Prostate gland (tissue), 2 donors: ENCODE measurements at places on chromosomes 7 and 10.

- DNase-seq = no peak
- no peaks in the 10 kb centered on the region for H3K4me1 ChIP-seq
- no peak overlapping the region for H3K4me3 ChIP-seq
- H3K27ac ChIP-seq = no peak overlapping the region
- H3K36me3 ChIP-seq = no peaks in the 10 kb centered on the region
Observed at GRCh38 chr7:11430841-11431240, 401.2 kb downstream of the THSD7A start.

GRCh38 chr10:49596836-49597235, 13.3 kb upstream of the SLC18A3 start:
- no peaks in the 10 kb centered on the region for H3K36me3 ChIP-seq
- H3K4me1 ChIP-seq = no peaks in the 10 kb centered on the region
- no peak for DNase-seq
- H3K27ac ChIP-seq = no peak overlapping the region
- no peaks in the 10 kb centered on the region for H3K27me3 ChIP-seq
- H3K4me3 ChIP-seq = no peak overlapping the region

DNA sequence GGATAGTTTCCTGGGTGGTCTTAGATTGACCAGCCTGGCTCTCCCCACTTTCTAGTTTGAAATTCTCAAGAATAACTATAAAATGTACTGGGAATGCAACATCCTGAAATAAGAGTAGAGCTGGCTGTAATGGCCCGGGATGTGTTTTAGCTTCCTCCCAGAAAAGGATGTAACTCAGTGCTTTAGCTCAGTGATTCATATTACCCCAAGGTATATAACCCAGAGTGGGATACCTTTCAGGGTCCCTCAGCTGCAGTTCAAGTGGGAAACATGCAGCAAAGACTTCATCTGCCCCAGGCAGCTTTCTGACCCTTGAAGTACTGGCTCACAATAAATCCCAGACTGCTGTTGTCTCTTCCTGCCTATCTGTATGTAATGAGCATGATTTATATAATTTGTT, 666.7 kb upstream of the KCND2 start:
- no peaks in the 10 kb centered on the region for H3K36me3 ChIP-seq
- DNase-seq = no peak

DNA sequence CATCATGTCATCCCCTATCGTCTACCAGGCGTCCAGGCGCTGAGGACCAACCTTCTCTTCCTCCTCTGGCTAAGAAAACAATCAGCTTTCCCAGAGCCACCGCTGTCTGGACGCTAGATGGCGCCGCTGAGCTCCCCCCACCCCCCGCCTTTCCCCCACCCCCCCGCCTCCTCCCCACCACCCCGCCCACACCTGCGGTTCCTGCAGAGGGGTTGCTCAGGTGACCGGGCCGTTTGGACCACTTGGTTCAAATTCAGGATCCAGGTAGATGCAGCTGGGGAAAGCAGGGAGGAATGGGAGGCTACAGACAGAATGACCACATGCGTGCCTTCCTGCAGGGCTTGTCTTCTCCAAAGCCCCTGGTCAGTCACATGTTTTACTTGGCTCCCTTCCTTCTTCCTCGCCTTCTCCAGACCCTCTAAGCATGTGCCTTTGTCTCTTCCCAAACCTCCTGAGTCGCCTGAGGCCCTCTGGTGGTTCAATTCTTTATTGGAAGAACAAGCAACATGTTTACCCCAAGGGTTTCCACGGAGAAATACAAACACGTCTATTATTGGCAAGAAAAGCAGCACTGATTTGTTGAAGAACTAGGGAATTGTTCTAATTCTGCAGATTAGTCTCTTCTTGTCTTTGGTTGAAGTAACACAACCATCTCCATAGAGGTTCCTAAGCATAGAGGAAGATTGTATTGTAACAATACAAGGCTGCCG, 24.7 kb downstream of the AOC1 start:
- no peak overlapping the region for H3K4me3 ChIP-seq
- H3K4me1 ChIP-seq = no peaks in the 10 kb centered on the region
- no peak overlapping the region for H3K27ac ChIP-seq
- peak; percentile 32 for DNase-seq
- H3K27me3 ChIP-seq = no peaks in the 10 kb centered on the region
- H3K36me3 ChIP-seq = no peaks in the 10 kb centered on the region

- no peaks in the 10 kb centered on the region for H3K4me1 ChIP-seq
- DNase-seq = no peak
- no peaks in the 10 kb centered on the region for H3K36me3 ChIP-seq
- H3K27me3 ChIP-seq = no peaks in the 10 kb centered on the region
- H3K4me3 ChIP-seq = no peak overlapping the region
Observed at GRCh38 chr10:2852574-2853323, 214.6 kb upstream of the PFKP start.

GRCh38 chr7:41326616-41327015, 376.3 kb downstream of the INHBA start:
- H3K27me3 ChIP-seq = no peaks in the 10 kb centered on the region
- H3K4me1 ChIP-seq = no peaks in the 10 kb centered on the region
- H3K36me3 ChIP-seq = no peaks in the 10 kb centered on the region
- DNase-seq = no peak
- H3K27ac ChIP-seq = no peak overlapping the region

GRCh38 chr10:924524-924859, 7.0 kb downstream of the LARP4B start:
- no peak overlapping the region for H3K4me3 ChIP-seq
- peaks cover 9% of the 10 kb centered on the region for H3K4me1 ChIP-seq
- no peaks in the 10 kb centered on the region for H3K27me3 ChIP-seq
- no peaks in the 10 kb centered on the region for H3K36me3 ChIP-seq
- H3K27ac ChIP-seq = no peak overlapping the region
- DNase-seq = no peak

DNA sequence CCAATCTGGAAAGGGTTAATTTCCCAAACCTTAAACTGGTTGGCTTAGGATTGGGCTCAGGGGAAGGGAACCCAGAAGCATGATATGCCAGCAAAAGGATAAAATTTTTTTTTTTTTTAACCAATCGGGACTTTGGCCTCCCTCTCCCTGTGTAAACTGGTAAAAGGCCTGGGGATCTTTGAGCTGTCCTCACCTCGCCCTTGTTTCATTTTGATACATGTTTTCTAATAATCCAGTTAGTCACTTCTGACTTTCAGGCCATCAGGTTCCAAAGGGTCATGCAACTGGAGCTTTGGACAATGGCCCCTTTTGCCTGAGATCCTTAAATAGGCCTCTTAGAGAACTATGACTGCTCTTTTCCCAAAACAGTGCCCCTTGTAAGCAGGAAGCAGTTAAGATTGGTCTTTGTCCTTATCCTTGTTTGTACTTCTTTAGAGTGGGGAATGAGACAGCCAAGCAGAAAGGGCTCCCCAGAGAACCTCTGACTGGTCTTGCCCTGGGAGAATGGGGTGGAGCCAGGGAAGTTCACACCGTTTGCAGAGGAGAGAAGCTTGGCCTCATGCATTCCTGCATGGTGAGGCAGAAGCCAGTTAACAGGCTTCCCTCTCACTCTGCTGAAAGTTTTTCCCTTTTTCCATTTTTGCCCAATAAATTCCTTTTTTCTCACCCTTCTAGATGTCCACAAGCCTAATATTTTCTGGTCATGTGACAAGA, 424.2 kb upstream of the CNTNAP2 start:
- no peaks in the 10 kb centered on the region for H3K4me1 ChIP-seq
- no peak overlapping the region for H3K27ac ChIP-seq
- no peak for DNase-seq
- no peaks in the 10 kb centered on the region for H3K36me3 ChIP-seq
- no peaks in the 10 kb centered on the region for H3K27me3 ChIP-seq

DNA sequence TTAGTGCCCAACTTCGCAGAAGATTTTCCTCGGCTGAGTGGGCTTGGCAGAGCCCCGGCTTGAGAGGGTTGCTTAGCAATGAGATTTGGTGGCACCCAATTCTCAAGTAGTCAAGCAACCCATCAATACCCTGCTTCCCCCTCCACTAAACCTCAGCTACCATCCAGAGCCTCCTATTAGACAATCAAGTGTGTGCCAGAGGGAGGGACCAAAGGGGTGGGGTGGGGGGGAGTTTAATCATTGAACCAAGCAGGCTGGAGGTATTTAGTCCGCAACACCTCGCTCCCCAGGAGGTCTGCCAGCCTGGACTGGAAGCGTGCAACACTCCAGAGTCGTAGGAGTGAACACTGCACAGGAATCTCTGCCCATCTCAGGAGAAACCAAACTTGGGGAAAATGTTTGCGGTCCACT, at the start of gene HKDC1:
Gene HKDC1 (plus strand): TSS at position 292 of the 411 bp plus-strand sequence. CDS start 104 bp downstream, at position 396.
- H3K27me3 ChIP-seq = no peaks in the 10 kb centered on the region
- no peak within 1 kb of the TSS for H3K4me3 ChIP-seq
- no peak for DNase-seq
- H3K4me1 ChIP-seq = no peaks in the 10 kb centered on the region
- no peaks in the 10 kb centered on the region for H3K36me3 ChIP-seq
- no peak within 1 kb of the TSS for H3K27ac ChIP-seq

DNA sequence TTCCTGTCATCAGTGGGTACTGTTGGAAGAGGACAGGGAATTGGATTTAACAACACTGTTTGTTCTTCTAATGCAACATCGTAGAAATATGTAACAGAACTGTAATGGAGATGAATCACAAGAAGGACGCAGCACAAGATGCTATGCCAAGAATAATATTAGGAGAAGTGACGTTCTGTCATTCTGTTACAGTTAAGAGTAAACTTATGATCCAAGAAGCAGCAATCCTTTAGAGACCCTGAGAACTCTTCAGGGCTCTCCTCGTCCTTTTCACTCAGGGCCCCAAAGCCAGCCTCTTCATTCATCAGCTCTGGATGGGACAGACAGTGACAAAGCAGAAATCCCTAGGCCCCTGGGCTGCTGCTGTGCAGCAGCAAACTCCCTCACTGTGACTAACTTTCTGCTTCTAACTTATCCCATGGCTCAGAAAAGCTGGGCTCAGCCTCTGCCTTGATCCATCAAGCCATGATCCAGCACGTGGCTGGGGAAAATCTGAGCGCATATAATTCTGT, 8.7 kb upstream of the IL6 start:
- H3K4me3 ChIP-seq = no peak overlapping the region
- no peaks in the 10 kb centered on the region for H3K27me3 ChIP-seq
- no peaks in the 10 kb centered on the region for H3K4me1 ChIP-seq
- DNase-seq = no peak
- no peak overlapping the region for H3K27ac ChIP-seq
- H3K36me3 ChIP-seq = no peaks in the 10 kb centered on the region

DNA sequence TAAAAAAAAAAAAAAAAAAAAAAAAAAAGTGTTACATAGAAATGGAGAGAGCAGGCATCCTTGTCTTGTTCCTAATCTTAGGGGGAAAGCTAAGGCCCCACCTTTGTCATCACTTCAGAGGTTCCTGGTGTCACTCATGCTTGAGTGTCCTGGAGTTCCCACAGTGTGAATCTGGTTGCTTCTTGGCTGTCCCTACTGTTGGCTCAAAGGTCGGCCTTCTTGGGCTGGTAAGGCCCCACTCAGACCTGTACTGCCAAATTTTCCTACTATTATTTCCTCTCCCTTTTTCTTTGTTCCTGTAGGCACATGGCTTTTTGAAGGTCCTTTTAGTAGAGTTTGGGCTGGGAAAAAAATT, 21.5 kb downstream of the OPTN start:
- DNase-seq = no peak
- H3K4me3 ChIP-seq = no peak overlapping the region
- no peaks in the 10 kb centered on the region for H3K36me3 ChIP-seq
- H3K27me3 ChIP-seq = no peaks in the 10 kb centered on the region

- DNase-seq = no peak
- no peaks in the 10 kb centered on the region for H3K27me3 ChIP-seq
- H3K4me1 ChIP-seq = peaks cover 4% of the 10 kb centered on the region
Observed at GRCh38 chr10:102665904-102666509, 21.7 kb downstream of the TRIM8 start.

DNA sequence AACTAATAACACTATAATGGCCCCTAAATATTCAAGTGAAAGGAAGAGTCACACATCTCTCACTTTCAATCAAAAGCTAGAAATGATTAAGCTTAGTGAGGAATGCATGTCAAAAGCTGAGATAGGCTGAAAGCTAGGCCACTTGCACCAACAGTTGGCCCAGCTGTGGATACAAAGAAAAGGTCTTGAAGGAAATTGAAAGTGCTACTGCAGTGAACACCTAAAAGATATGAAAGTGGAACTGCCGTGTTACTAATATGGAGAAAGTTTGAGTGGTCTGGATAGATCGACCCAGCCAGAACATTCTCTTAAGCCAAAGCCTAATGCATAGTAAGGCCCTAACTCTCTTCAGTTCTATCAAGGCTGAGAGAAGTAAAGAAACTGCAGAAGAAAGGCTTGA, 12.1 kb upstream of the SNX13 start:
- DNase-seq = no peak
- no peaks in the 10 kb centered on the region for H3K27me3 ChIP-seq
- H3K36me3 ChIP-seq = no peaks in the 10 kb centered on the region

DNA sequence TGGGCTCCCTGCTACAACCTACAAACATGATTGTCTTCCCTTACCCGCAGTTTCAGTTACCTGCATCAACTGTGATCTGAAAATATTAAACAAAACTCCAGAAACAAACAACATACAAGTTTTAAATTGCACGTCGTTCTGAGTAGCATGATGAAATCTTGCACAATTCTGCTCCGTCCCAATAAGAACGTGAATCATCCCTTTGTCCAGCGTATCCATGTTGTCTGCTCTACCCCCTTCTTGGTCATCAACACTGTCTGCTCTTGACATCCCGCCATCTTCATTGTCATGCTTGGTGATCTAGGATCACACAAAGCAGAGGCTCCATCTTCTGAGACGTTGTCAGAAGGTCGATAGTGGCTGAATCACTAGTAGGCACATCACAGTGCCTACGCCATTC, 53.9 kb downstream of the ACADSB start:
- H3K27me3 ChIP-seq = no peaks in the 10 kb centered on the region
- no peaks in the 10 kb centered on the region for H3K36me3 ChIP-seq
- H3K4me3 ChIP-seq = no peak overlapping the region
- H3K27ac ChIP-seq = no peak overlapping the region
- no peaks in the 10 kb centered on the region for H3K4me1 ChIP-seq

DNA sequence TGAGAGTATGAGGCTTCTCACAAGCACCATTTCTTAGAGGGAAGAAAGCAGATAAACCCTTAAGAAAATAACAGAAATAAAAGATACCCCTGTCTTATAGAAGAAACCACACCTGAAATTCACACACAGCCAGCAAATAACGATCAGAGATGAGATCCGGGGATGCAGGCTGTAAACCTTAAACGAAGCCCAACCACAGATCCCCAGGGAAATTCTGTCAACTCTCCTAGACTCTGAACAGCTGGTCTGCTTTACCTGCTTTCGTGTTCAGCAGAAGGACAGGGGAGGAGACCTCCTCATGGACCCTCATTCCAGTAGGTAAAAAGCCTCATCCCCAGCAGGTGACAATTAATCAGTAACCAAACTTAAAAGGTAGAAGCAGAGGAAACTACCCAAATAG, 45.0 kb downstream of the VOPP1 start:
- H3K4me1 ChIP-seq = no peaks in the 10 kb centered on the region
- no peak for DNase-seq
- no peaks in the 10 kb centered on the region for H3K27me3 ChIP-seq
- no peaks in the 10 kb centered on the region for H3K36me3 ChIP-seq
- no peak overlapping the region for H3K4me3 ChIP-seq

GRCh38 chr7:92872701-92873100, 36.3 kb upstream of the CDK6 start:
- no peak overlapping the region for H3K27ac ChIP-seq
- no peak for DNase-seq
- no peaks in the 10 kb centered on the region for H3K4me1 ChIP-seq
- no peak overlapping the region for H3K4me3 ChIP-seq
- no peaks in the 10 kb centered on the region for H3K36me3 ChIP-seq
